ENCODE measurements at places on chromosomes 5 and 9.

DNA sequence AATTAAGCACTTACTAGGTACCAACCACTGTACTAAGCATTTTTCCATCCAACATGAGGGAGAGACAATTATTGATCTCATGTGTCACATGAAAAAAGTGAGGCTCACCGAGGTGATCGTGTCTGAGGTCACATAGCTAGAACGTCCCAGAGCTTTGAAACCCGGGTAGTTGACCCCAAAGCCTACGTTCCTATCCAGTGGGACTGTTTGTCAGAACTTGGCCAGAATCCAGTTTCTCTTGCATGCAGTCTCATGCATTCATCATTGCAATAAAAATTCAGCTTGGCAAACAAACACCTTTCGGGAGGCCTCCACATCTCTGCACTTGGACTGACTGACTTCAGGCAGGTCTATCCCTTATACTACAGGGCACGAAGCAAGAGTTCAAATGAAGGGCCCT is 23.4 kb upstream of the FAT2 start:
- no peak for DNase-seq

- DNase-seq: no peak
These were observed 176.9 kb downstream of the PALM2AKAP2 start for GRCh38 chr9:109956717-109957440.

DNA sequence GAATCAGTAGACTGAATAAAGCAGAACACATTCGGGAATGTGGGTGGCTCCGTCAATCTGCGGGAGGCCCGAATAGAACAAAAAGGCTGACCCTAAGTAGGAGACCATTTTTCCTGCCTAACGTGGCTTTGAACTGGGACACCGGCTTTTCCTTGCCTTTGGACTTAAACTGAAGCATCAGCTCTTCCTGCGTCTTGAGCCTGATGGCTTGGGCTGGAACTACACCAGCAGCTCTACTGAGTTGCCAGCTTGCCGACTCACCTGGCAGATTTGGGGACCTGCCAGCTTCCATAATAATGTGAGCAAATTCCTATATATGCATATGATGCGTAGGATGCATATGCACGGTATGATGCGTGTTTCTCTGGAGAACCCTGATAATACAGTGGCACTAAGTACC is 111.3 kb downstream of the DAPK1 start:
- DNase-seq: no peak

DNA sequence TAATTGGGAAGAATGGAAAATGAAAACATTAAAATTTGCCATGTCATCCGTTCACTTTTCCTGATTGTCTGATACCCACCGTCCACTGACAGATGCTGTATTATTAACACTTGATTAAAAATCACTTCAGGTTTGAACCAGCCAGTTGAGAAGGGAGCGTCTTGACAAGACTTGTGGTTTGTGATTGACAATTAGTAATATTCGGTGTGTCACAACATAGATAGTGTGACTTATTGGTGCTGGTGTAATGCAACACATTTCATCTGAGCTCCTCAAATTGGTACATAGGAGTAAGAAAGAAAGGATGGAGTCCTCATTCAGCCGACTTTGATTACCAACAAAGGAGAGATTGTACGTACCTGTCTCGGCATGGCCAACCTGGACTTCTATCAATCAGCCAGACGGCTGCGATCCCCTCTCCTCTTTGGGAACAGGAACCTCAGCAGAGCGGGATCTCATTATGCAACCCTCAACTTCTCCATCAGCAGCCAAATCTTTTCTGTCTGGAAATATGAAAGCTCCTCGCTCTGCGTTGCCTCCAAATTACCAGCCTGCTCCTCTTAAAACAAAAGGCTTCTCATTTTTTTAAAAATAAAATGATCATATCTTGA is 211.7 kb upstream of the MVB12B start:
- DNase-seq: no peak

DNA sequence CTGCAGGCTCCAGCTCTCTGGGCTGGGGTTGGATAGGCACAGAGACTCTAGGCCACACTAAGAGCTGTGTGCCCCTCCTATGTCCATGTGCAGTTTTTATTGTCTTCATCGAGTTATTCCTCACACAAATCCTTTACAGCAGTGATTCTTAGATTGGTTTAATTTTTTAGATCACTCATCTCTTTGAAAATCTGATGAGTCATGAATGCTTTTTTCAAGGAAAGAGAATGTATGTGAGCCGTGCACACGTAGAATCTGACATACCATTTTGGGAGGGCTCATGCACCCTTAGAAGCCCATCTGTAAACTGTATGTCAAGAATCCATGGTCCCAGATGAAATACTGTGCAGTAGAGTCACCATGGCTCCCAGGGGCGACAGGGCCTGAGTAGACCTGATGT is 100.7 kb upstream of the S1PR3 start:
- no peak for DNase-seq

- DNase-seq: no peak
These were observed 31.6 kb downstream of the B4GALT1 start for GRCh38 chr9:33135470-33135958.

GRCh38 chr5:35151146-35151920 is 79.0 kb downstream of the PRLR start:
- no peak for DNase-seq
